Naive thymus-derived CD8-positive, alpha-beta T cell (primary cell): ENCODE measurements at places on chromosomes 4 and X.

GRCh38 chrX:9770319-9770718 is 4.7 kb upstream of the GPR143 start:
- peaks cover 10% of the 10 kb centered on the region for H3K27me3 ChIP-seq
- no peak overlapping the region for H3K27ac ChIP-seq
- DNase-seq, result no peak
- no peaks in the 10 kb centered on the region for H3K36me3 ChIP-seq
- H3K4me1 ChIP-seq, result peaks cover 4% of the 10 kb centered on the region

DNA sequence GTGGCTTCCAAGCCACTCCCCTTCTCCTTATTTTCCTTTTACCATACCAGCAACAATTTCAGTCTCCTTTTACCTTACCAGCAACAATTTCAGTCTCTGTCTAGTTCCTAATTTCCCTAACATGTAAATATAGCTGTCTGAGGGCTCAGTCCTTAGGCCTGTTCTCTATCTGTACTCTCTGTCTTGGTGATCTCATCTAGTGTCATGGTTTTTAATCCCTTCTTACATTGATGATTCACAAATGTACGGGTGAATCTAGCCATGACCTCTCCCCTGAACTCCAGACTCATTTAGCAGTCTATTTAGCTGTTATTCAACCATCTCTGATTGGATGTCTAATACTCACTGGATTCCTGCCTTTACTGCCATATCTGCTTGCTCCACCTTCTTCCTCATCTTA is 7.2 kb downstream of the IL15 start:
- DNase-seq, result no peak
- H3K27ac ChIP-seq, result no peak overlapping the region
- no peak overlapping the region for H3K4me3 ChIP-seq
- peaks cover 34% of the 10 kb centered on the region for H3K4me1 ChIP-seq

DNA sequence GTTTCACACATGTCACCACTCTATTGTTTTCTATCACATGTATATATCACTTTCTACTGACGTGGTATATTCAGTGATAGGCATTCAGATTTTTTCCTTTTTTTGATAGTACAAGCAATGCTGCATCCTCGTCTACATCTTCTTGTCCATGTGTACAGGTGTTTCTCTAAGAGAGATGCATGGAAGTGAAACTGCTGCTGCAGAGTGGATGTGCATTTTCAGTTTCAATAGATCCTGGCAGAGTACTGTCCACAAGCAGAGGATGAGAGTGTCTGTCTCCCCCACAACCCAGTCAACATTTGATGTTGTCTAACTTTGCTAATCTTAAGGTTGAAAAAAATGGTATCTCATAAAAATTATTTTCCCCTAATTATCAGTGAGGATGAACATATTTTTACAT is 194.0 kb upstream of the CASK start:
- no peak for DNase-seq
- peaks cover 2% of the 10 kb centered on the region for H3K4me1 ChIP-seq
- H3K27me3 ChIP-seq, result no peaks in the 10 kb centered on the region
- no peak overlapping the region for H3K4me3 ChIP-seq
- H3K27ac ChIP-seq, result no peak overlapping the region

GRCh38 chrX:150150780-150151125 is 212.4 kb upstream of the MAMLD1 start:
- DNase-seq, result no peak
- H3K4me1 ChIP-seq, result no peaks in the 10 kb centered on the region
- H3K36me3 ChIP-seq, result no peaks in the 10 kb centered on the region
- H3K27ac ChIP-seq, result no peak overlapping the region
- H3K27me3 ChIP-seq, result no peaks in the 10 kb centered on the region
- no peak overlapping the region for H3K4me3 ChIP-seq

- H3K36me3 ChIP-seq, result no peaks in the 10 kb centered on the region
- H3K4me1 ChIP-seq, result no peaks in the 10 kb centered on the region
- no peak overlapping the region for H3K4me3 ChIP-seq
- DNase-seq, result no peak
- no peaks in the 10 kb centered on the region for H3K27me3 ChIP-seq
Measured at GRCh38 chr4:139768896-139769295, 103.3 kb downstream of the MGST2 start.

DNA sequence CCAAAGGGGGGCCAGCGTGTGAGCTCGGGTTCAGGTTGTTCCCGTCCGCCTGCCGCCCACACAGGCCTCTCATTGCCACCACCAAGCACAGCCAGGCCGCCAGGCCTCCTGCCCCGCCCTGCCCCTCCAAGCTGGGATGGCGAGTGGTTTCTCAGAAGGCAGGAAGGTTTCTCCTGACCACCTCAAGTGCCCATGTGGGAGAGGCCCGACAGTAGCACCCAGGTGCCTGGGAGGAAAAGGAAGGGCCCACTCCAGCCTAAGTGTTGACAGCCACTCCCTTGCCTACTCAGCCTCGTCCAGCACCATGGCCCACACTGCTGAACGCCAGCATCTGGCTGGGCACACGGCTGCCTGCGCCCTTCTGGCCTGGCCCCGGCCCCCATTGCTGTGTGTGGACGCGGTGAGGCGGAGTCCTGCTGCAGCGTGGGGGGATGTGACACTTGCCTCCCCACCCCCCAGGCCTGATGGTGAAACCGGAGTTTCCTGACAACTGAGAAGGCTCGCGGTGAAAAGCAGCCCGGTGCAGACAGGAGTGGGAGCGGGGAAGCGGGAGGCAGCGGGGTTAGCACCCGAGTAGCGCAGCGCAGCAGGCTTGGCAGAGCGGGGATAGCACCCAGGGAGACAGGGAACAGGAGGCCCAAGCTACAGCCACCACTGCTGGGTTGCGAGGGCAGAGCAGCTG is 19.2 kb downstream of the FLNA start:
- peaks cover 5% of the 10 kb centered on the region for H3K4me1 ChIP-seq
- H3K36me3 ChIP-seq, result no peaks in the 10 kb centered on the region
- no peak for DNase-seq
- H3K4me3 ChIP-seq, result no peak overlapping the region
- peak overlapping the region; percentile 66 for H3K27ac ChIP-seq

DNA sequence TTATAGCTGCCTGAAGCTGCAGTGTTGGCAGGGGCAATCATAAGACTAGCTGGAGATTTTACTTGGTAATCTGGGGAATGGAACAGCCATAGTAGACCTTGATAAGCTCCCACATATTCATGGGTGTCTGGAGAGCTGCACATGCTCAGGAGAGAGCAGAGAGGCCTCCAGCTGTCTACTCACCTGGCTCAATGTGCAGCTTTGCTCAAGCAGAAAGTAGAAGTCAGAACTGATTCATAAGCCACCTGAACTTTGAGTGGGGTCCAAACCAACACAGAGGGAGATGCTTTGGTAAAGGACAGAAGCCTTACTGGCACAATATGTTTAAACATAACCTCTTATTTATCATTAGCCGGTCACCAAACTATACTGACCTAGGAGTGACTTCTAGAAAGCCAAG is 54.4 kb downstream of the KDM6A start:
- DNase-seq, result no peak
- H3K36me3 ChIP-seq, result peaks cover 4% of the 10 kb centered on the region
- peak overlapping the region; percentile 13 for H3K27ac ChIP-seq
- no peaks in the 10 kb centered on the region for H3K27me3 ChIP-seq
- H3K4me3 ChIP-seq, result no peak overlapping the region

GRCh38 chr4:70712604-70713452 is 8.9 kb upstream of the RUFY3 start:
- no peaks in the 10 kb centered on the region for H3K27me3 ChIP-seq
- no peaks in the 10 kb centered on the region for H3K36me3 ChIP-seq
- DNase-seq, result no peak
- H3K4me1 ChIP-seq, result peaks cover 13% of the 10 kb centered on the region
- H3K4me3 ChIP-seq, result no peak overlapping the region

- DNase-seq, result no peak
- H3K4me1 ChIP-seq, result peaks cover 18% of the 10 kb centered on the region
- H3K4me3 ChIP-seq, result no peak overlapping the region
- peak overlapping the region; percentile 52 for H3K27ac ChIP-seq
Measured at GRCh38 chr4:140081641-140082390, 72.2 kb downstream of the MAML3 start.

DNA sequence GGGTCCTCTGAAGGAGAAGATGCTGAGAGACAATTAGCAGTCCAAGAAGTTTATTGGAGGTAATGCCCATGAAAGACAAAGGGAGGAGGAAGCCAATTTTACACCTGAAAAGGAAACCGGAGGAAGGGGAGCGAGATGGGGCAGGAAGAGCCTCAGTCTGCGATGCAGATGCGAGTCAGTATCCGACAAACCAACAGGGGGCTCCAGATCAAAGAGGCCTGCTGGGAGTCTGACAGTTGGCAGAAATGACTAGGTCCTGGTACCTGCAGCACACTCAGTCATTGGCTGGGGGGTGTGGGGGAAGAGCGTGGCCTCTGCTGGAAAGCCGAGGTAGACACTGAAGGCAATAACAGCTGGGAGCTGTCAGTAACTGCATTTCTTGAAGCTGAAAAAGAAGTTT is 231.1 kb upstream of the CENPE start:
- H3K27ac ChIP-seq, result no peak overlapping the region
- no peaks in the 10 kb centered on the region for H3K36me3 ChIP-seq
- no peak overlapping the region for H3K4me3 ChIP-seq
- no peaks in the 10 kb centered on the region for H3K4me1 ChIP-seq

DNA sequence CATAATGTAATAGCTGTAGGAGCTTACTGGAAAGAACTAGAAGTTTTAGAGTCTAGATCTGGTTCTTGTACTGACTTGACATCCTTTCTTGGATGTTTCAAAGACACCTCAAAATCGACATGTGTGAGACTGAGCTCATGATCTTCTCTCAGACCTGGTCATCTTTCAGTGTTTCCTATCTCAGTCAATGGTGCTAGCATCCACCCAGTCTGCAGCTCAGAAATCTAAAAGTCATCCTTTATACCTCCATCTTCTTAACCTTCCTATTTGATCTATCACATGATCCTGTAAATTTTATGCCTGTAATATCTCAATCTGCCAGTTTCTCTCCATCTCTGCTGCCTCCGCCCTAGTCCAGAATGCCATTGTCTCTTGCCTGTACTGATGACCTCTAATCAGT is 301.9 kb upstream of the PITX2 start:
- H3K27ac ChIP-seq, result no peak overlapping the region
- H3K4me3 ChIP-seq, result no peak overlapping the region
- DNase-seq, result no peak
- no peaks in the 10 kb centered on the region for H3K27me3 ChIP-seq
- no peaks in the 10 kb centered on the region for H3K36me3 ChIP-seq

DNA sequence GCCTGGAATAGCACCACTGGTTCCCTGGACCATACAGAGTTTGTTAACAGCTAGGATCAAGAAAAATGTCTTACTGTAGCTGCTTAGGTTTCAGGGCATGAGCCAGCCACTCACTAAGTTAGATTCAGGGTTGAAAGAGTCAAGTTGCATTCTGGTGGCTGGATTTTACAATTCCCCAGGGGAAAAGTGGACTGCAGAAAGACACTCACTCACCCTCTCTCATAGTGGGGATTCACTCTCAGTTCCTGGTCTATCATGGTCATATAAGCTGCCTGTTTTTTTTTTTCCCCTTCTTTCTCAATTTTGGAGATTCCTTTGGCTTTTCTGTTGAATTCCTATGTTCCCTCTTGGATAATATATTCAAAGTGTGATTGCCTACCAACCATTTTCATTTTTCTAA is 744.2 kb upstream of the GRIA3 start:
- no peak for DNase-seq
- no peaks in the 10 kb centered on the region for H3K27me3 ChIP-seq
- no peaks in the 10 kb centered on the region for H3K4me1 ChIP-seq
- H3K36me3 ChIP-seq, result no peaks in the 10 kb centered on the region
- no peak overlapping the region for H3K27ac ChIP-seq
- no peak overlapping the region for H3K4me3 ChIP-seq

DNA sequence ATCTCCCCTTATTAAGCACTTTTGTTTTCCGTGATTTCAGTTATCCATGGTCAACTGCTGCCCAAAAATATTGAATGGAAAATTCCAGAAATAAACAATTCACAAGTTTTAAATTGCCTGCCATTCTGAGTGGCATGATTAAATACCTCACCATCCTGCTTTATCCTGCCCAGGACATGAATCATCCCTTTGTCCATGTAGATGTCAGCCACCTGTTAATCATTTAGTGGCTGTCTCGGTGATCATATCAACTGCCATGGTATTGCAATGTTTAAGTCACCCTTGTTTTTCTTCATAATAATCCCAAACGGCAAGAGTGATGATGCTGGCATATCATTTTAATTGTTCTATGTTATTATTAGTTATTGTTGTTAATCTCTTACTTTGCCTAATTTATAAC is 79.8 kb upstream of the LHFPL1 start:
- H3K4me3 ChIP-seq, result no peak overlapping the region
- H3K36me3 ChIP-seq, result peaks cover under 1% of the 10 kb centered on the region
- no peak overlapping the region for H3K27ac ChIP-seq
- H3K4me1 ChIP-seq, result peaks cover 2% of the 10 kb centered on the region
- DNase-seq, result no peak
- peaks cover 3% of the 10 kb centered on the region for H3K27me3 ChIP-seq

- H3K36me3 ChIP-seq, result peaks cover 25% of the 10 kb centered on the region
- DNase-seq, result no peak
- H3K4me3 ChIP-seq, result no peak overlapping the region
- peaks cover 4% of the 10 kb centered on the region for H3K4me1 ChIP-seq
- no peaks in the 10 kb centered on the region for H3K27me3 ChIP-seq
Measured at GRCh38 chr4:145001635-145002034, 96.4 kb downstream of the ANAPC10 start.

DNA sequence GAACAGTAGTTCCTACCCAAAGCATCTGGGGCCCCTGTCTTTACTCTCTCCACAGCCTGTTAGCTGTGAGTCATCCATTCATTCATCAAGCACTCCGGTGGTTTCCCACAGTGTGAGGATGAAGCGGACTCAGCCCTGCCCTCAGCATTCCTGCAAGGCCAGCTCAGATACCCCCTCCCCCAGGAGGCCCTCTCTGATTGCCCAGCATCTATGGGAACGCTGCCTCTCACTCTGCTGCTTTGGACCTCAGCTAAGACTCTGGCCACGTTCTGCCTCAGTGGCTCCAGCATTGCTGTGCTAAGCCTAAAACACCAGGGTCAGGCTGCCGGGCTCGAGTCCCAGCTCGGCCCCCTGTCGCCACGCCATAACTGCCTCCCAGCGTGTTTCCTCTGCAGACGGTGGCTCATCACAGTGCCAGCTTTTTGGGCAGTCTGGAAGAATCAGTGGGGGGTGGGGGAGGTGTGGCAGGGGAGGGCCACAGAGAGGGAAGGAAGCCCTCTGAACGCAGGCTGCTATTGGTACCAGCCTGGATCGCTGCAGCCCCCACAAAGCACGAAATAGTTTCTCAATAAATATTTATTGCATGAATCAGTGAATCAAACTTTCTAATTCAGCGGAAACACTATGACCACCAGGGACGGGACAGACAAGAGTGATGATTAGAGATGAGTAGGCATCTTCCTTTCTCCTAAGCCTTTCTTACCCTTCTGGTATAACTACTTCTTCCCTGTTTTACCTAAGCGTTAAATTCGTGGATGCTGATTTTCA is 74.4 kb downstream of the SORCS2 start:
- DNase-seq, result no peak
- no peaks in the 10 kb centered on the region for H3K4me1 ChIP-seq
- H3K27ac ChIP-seq, result no peak overlapping the region
